ENCODE measurements at places on chromosomes 7 and 10.
A peak's percentile ranks its signal among the peaks of the same experiment; 100 is the strongest.

GRCh38 chr10:123399276-123399839 is 245.2 kb downstream of the BUB3 start:
- DNase-seq: no peak

DNA sequence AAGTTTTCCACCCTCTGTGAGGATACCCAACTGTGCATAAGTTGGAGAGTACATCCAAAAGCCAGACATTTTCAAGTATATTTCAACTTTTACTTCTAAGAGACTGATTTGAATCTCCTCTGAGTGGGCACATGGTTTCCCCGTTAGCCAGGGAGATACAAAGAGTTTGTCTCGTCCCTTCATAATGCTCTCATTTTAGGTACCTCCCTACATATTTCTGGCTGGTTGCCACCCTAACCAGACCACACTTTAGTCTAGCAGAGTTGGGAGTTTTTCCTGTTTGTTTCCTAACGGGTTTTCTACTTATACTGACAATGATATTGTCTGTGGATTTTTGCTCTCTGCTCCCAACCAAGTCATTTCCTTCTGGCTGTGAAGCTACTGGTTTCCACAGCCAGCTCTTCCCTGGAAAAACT is 180.3 kb downstream of the CCDC71L start:
- no peak for DNase-seq

DNA sequence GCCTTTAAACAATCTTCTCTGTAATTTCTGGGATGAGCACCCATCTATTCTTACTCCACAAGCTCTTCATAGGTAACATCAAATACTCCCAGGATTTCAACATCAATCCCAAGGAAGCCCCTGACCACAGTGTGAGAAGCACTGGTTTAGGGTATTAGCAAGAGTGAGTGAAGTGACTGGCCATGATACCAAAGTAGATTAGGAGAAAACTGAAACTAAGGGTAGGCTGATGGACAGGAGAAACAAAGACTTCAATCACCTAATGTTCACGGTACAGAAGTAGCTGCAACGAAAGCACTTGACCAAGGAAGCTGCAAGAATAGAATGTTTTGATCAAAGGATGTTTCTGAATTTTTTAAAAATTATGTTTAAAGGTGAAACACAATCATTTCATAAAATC is 49.8 kb downstream of the LMBR1 start:
- DNase-seq: no peak

DNA sequence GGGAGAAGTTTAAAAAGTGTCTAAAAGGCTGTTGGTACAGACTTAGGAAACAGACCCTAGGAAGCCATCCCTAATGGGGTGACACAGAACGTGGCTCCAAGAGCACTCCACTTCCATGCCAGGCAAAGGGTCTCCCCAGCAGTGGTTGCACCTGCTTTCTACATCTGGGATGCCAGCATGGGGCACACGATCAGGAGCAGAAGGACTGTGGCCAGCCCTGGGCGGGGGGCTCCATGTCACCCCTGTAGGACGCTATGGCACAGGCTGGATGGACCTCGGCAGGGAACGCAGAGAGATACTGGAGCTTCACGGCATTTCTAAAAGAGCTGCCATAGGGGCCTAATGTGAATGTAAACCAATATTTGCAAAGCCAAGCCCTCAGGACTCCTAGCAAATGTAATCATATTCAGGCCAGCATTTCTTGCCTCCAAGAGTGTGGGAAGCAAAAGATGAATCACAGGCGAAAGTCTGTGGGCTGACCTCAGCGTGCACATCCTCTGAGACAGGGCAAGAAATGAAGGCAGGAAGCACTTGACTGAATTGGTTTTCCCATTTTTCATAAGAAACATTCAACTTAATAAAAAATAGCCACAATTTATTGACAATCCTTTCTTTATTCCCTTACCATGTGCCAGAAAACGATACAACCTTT is 93.9 kb downstream of the ATXN7L1 start:
- no peak for DNase-seq

GRCh38 chr7:3082386-3082785 is 38.7 kb upstream of the CARD11 start:
- no peak for DNase-seq

DNA sequence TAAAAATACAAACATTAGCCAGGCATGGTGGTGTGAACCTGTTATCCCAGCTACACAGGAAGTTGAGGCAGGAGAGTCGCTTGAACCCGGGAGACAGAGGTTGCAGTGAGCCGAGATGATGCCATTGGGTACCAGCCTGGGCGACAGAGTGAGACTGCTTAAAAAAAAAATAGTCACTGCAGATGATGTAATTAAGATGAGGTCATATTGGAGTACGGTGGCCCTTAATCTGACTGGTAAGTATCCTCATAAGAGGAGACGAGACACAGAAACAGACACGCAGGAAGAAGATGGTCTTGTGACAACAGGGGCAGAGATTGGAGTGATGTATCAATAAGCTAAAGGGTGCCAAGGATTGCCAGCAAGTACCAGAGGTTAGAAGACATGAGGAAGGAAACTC is 156.0 kb downstream of the FAM107B start:
- DNase-seq: no peak

GRCh38 chr7:44098092-44099068 is 5.8 kb upstream of the AEBP1 start:
- DNase-seq: no peak

DNA sequence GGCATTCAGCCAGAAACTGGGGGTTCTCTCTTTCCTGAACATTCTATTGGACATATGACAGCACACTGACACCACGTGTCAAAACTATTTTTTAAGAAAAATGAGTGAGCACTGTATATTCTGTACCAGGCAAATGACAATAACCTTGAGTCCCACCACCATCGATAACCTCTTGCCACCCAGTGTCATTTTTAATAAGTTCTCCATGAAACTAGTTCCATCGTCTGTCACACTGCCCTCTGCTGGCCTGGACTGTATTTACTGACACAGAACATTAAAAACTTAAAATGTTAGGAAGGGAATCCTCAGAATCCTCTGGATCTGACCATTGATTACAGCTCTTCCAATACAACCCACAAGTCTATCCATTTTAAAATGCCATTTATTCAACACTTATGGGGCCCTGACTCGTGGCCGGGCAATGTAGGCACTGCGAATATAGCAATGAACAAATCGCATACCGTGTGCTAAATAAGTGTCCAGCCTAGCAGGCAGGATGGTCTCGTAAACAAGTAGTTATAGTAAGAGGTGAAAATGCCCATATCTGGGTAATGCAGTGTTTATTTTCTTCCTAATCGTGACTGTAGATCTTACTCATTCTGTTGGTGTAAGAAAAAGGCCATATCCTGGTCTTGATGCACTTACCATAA is 35.9 kb upstream of the CACNB2 start:
- peak; percentile 9 for DNase-seq

- DNase-seq: no peak
These were observed 21.1 kb downstream of the FAM20C start for GRCh38 chr7:213324-213993.

- no peak for DNase-seq
These were observed 253.0 kb downstream of the AGMO start for GRCh38 chr7:15308821-15309220.

DNA sequence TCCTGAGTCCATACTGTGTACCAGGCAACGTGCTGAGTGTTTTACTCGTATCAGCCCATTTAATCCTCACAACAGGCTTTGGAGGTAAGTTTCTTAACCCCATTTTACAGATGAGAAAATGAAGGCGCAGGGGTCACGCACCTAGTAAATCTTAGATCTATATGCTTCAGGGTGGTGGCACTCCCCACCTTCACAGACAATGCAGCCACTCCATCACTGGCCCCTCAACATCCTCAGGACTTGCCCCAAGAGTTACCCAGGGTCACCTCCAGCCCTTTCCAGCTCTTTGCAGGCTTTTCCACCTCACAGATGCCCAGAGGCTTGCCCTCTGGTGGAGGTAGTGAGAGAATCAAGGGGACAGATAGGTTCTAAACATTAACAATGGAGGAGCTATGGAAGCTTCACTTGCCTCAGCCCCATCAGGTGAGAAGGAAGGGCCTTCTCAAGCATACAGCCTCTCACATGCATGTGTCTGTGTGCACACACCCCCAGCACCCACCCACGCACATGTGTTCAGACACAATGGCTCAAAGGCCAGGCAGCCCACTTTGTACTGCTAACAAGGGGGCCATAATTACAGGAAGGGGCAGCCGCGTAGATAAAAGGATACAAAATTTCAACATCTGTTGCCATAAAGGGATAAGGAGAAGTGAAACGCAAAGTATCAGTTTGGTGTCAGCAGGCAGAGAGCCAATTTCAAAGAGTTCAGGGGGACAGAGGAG is 29.1 kb downstream of the DPCD start:
- DNase-seq: no peak

DNA sequence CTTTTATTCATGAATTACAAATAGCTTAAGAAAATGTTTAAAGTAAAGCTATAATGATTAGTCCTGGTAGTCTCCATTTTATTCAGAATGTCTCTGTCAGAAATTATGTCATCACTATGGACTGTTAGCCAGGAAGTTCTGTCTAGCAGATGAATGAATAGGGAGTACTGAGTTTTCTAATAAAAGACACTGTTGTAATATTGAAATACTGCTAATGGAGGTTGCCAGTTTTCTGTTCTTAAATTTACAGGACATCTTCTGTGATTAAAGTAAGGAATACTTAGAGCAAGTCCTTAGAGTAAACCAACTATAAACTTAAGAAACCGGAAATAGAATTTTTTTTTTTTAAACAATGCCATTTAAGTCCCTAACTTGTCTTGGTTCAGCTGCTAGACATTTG is 309.8 kb downstream of the ADK start:
- DNase-seq: no peak

DNA sequence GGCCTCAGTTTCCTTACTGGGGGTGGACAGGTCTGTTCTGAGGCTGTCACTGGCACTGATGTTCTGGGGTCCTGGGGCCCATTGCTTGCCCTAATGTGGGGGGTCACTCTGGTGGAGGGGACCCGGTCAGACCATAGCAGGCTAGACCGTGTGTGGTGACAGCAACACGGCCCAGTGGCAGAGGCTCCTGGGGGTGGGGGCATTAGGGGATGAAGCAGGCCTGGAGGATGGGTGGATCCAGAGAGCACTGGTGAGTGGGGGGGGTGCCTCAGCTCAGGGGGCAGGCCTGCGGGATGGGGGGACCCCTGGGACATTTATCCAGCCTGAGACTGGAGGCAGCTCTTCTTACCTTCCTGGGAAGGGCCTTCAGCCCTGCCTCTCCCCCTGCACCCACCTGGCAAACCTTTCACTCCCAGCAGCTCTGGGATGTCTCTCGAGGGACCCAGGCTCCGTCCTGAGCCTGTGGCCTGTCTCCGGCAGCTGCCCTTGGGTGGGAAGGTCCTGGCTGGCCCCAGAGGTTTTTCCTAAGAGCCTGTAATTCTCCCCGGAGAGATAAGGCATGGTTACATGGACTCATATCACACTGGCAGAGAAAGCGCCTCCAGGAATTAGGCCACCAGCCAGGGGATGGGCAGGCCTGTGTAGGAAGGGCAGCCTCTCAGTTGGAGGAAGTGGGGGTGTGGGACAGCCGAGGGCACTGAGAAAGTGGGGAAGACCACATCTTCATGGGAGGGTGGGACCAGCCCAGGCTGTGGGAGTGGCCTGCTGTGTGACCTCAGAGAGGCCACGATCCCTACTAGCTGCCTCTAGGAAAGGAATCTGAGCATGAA is 147.7 kb downstream of the UBE2H start:
- DNase-seq: no peak

GRCh38 chr7:29189743-29190201 is 4.8 kb upstream of the CHN2 start:
- peak; percentile 43 for DNase-seq

DNA sequence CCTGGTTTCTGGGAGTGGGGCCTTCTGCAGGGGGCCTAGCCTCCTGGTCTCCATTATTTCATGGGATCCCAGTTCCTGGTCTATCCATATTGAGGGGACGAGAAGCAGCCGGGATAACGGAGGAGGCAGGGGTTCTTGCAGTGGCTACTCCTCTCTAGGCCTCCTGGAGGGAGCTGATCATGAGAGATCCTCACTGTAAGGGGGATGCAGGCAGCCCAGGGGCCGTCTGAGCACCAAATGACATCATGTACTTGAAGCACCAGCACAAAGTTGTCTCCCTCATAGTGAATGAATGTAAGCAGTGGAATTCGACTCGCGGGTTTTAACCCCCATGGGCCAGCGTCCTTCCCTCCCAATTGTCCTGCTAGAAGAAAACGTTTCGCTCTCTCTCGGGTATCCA is 964 bp upstream of the ADCY1 start:
- no peak for DNase-seq

DNA sequence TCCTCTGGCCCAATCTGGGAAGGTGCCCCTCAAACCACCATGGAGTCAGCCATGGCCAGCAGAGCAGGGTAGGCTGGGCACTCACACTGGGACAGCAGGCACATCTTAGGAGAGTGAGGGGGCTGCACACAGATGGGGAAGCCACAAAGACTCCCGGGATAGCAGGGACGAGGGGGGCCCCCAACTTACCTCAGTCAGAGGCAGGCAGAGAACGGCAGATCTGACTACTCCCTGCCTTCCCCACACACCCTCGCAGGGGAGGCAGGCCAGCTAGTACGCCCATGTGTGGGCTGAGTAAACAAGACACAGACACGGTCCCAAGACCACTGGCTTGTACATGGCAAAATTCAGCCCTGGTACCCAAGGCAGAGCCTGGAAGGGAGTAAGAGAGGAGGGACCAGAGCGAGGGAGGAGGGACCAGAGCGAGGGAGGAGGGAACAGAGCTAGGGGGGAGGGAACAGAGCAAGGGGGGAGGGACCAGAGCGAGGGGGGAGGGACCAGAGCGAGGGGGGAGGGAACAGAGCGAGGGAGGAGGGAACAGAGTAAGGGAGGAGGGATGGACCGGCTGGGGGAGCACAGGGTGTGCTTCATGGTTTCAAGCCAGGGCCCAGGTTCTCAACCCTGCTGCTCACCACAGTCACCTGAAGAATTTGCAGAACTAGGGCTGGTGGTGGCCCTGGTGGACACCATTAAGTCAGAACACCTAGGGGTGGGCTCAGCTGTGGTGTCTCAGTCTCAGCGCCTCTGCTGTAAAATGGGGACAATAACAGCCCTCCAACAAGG is 73.8 kb downstream of the RGS10 start:
- DNase-seq: no peak

DNA sequence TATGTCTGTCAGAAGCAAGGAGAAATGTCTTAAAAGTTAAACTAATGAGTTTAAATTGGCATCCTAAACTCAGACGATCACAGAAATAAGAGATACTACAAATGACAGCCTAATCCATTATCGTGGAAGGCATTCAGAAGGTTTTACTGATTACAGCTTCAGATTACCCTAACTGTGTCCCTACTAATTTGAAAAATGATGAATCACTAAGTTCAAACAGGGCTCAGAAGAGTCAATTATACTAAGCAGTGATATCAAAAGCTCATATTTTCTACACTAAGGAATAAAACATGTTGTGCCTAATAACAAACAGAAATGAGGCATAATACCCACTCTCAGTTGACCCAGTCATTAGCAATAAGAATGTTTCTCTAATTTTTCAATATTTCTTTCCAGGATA is 152.0 kb upstream of the NRBF2 start:
- no peak for DNase-seq

Measured in CD4-positive, alpha-beta T cell treated with Interferon gamma for 1 hour (primary cell).